RWPE1 (cell line): ENCODE measurements at places on chromosomes 5 and 9.

DNA sequence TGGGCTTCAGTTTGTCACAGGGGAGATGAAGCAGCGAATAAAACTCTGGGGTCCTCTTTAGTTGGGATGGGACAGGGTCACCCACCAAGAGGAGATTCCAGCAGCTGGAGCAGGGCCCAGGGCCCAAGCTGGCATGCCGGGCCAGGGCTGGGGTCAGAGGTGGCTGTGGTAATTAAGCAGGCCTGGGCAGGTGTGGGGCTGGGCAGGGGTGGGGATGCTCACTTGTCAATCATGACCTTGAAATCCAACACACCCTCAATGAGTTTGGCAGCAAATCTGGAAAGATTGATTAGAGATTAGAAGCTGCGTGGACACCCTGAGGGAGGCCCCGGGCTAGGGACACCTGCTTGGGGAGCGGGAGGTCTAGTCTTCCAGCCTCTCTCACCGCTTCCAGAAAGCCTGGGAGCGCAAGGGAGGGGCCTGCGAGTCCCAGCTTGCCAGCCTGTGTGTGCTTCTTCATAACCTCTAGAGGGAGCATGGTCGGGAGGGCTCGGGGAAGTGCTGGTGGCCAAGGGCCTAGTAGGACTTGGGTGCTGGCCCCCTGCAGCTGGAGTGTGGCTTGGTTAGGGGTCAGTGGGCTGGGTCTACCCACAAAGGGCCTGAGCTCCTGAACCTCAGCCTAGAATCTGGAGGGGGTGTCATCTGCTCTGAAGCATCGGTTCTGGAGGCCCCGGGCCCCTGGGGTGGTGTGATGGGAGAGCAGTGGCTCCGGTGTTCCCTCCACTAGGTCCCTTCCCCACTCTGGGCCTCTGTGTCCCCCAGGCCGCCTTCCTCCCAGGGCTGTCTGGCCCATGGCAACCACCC, 7.6 kb downstream of the CRAT start:
- DNase-seq: peak; percentile 94

DNA sequence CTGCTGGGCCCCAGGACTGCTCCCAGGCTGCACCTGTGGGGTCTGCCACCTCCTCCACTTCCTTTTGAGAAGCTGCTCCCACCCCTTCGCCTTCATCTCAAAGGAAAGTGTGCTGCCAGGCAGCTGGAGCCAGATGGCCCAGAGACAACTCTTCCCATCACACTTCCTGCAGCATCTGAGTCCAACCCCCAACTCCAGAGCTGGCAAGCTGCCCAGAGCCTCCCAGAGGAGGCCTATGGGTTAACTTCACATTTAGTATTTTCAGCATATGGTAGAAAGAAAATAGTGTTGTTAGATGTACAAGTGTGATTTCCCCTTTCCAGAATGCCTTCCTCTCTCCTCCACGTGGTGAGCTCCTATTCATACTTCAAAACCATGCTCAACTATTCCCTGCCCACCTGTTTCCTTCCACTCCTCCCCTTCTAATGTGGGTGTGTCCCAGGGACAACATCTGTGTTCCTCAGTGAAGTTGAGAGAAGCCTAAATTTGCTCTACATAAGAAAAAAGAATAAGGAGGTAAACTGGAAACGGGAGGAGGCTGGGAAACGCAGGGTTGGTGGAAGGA, 38.6 kb upstream of the KCNMB1 start:
- no peak for DNase-seq

DNA sequence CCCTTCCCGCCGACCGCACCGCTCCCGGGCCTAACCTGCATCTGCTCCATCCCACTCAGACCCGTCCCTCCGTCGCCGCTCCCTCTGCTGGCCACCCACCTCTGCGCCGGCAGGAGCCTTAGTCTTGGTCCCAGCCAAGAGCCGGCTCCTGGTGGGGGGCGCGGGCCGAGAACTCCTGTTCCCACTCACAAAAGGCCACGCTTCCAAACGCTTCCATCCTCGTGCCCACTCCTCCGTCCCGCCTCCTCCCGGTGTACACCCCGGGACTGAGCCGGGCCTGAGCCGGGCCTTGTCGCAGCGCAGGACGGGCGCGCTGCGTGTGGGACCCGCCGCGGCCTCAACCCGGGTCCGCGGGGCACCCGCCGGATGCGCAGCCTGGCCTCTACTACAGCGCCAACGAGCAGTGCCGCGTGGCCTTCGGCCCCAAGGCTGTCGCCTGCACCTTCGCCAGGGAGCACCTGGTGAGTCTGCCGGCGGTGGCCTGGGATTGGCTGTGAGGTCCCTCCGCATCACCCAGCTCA, 7.5 kb downstream of the ADAMTS13 start:
- peak; percentile 67 for DNase-seq

GRCh38 chr9:132114102-132114707, 34.5 kb upstream of the MED27 start:
- DNase-seq: peak; percentile 78

GRCh38 chr5:92328584-92329259, 945.6 kb upstream of the ARRDC3 start:
- no peak for DNase-seq
